ENCODE measurements at places on chromosomes 12 and 14. TPM values are rescaled to one million over a fixed set of nuclear protein-coding genes. Genes with fewer than 3 reads are reported as not detected.

The CNOT2 gene
- 67.2 TPM for total RNA-seq

GRCh38 chr12:45231515-45232145 is 15.7 kb downstream of the ANO6 start:
- peak; percentile 88 for DNase-seq

The CLEC4D gene
- total RNA-seq: not detected

- no peak for DNase-seq
These were observed 1.4 kb downstream of the GUCY2C start for GRCh38 chr12:14694970-14695369.

The NUAK1 gene
- total RNA-seq: 96.1 TPM

DNA sequence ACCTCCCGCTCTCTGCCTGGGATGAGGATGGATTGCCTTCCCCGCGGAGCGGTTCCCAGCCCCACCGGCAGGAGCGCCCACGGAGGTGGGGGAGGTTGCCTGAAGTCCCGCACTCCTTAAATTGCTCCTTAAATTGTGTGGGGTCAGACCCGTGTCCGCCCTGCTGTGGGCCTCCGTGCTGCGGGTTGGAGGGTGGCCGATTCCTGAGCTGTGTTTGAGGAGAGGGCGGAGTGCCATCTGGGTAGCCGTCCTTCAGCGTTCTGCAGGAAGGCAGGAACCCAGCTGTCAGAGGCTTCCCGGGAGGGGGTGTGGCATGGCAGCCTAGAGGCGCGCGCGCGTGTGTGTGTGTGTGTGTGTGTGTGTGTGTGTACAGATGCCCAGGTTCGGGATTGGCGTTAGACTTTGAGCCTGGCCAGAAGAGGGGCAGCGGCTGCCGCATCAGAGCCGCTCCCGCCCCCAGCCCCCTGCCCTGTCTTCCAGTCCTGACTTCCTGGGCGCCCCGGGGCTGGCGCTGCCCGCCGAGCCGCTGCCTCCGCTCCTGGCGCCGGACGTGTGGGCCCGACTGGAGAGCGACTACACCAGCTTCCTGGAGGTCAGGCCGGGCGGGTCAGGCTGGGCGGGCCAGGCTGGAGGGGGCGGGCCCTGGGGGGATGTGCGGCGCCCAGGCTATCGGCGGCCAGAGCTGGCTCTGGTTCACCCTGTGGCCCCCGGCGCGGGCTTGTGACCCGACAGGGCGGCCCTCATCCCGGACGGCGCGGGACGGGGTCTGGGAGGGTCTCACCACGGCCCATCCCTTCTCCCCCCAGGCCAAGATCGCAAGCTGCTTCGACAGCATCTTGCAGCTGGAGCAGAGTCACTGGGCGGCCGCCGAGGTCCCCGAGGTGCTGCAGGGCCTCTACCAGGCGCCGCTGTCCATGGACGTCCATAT is 9.2 kb downstream of the EXOC3L4 start:
- DNase-seq: no peak

DNA sequence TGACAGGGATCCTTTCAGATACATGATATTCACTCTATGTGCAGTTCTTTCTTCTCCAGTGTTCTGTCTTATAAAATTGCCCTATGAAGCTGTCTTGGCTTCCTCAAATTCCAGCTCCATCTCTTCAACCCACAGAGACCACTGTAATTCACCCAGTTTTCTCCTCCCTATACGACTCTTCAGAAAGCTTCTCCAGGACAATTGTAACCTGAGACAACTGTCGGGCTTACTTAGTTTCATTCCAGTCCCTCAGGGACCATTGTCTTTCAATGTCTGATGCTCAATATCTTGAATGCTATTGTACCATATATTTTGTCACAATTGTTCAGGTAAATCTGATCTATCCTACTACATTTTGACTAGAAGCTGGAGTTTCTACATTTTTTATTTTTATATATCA is 345.3 kb downstream of the RPL10L start:
- DNase-seq: no peak

DNA sequence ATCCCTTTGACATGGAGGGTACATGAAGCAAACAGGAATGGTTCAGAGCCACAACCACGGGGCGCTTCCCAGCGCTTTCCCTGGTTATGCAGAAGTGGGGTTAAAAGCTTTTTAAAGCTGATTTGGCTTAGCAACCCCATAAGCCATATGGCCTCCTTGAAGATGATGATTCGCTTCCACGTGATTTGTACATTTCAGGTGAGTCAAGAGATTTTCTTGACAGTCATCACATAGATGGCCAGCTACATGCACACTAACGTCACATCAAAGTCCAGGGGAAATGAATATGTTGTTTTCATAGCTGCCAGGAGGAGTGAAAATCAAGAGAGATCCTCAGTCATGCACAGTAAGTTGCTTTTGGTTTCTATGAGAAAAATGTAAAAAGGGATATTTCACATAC is 309.7 kb downstream of the TMEM132D start:
- peak; percentile 45 for DNase-seq

The TSHR gene
- total RNA-seq: not detected

DNA sequence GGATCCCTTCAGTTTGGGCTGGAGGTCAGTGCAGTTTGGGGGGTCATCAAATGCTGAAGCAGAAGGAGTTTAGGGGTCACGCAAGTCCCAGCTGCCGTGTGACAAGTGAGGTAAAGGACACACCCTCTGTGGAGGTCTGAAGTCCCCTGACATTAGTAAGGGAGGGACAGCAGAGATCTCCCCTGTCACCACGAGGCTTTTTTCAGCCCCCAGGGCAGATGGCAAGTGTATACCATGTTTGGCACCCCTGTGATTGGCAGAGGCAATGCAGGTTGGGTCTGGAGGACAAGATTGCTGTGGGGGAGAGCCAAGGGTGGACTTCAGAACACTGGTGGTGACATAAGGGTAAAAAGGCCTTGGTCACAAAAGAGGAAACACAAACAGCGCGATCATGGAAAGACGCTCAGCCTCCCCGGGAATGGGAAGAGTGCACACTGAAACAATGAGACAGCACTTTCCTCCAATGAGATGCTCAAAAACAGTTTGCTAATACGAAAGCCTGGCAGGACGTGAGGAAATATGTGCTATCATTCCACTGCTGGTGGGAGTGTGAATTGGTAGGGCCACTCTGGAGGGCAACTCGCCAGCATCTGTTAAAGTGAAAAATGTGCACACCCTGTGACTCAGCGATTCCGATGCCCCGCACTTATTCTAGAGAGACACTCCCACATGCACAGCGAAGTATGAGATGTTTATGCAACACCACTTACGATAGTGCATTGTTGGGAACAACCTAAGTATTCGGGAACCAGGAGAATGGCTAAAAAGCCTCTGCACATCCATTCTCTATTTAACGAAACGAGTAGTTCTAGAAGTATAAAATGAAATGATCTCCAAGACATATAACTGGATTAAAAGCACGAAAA is 14.4 kb upstream of the CD27 start:
- DNase-seq: peak; percentile 96

DNA sequence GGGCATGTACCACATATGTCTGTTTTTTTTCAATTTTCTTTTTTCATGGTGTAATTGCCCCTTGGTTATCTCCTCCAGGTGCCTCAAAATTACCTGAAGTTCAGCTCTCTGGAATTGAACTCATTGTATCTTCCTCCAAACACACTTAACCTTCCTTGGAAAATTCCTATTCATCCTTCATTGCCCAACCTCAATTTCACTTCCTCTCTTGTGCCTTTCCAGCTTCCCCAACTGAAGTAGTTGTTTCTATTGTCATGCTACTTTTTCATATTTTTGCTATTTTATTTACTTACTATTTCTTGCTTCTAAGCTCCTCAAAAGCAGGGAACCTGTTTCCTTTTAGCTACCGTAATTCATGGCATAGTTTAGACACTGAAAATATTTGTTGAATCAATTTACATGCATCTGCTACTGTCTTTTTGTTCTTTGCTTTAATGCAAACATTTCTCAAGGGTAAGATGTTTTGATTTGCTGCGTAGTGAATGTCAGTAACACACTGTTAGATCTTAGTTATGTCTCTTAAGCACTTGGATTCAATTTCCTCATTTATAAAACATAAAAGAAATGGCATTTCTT is 37.0 kb upstream of the STXBP6 start:
- DNase-seq: no peak

- no peak for DNase-seq
These were observed 120.7 kb downstream of the SLC25A21 start for GRCh38 chr14:37051680-37052079.

- DNase-seq: no peak
These were observed 65.4 kb downstream of the FZD10 start for GRCh38 chr12:130227641-130228040.

The ZDHHC22 gene
- 0.50 TPM for total RNA-seq

- DNase-seq: no peak
These were observed 98.1 kb downstream of the PTPRR start for GRCh38 chr12:70822412-70822811.

- DNase-seq: no peak
These were observed 10.3 kb upstream of the RIC8B start for GRCh38 chr12:106764220-106764619.

The GPR132 gene
- 2.2 TPM for total RNA-seq

GRCh38 chr14:95515596-95516552 is 576 bp downstream of the SYNE3 start:
- DNase-seq: peak; percentile 27

The KLRC1 gene
- total RNA-seq: not detected

GRCh38 chr12:112527501-112527900 is 108.8 kb downstream of the PTPN11 start:
- no peak for DNase-seq

DNA sequence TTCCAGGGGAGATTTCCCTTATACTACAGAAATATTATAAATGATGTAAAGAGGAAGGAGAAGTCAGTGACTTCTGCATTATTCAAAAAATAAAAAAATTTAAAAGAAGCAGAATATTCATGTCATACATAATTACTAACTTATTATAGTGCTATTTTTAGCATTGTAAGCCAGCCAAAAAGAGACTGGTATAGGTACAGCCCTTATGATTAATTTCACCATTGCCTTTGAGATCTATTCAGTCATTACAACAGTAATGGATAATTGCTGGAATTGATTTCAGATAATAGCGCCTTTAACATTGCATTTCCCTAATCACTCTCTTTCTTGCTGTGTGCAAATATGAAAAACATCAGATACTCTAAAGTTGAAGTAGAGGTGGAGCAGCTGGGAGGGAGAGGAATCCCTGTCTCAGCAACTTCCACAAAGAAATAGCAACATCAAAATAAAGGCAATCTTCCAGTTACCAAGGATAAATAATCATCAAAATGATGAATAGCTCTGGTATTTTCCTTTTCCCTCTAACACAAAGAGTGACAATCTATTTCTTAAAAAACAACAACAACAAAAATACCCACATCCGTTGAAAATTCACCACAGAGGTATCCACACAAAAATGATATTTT is 71.8 kb upstream of the OVCH1 start:
- DNase-seq: no peak

- no peak for DNase-seq
These were observed 82.2 kb downstream of the ADCK1 start for GRCh38 chr14:77882098-77882497.

The LTB4R2 gene
- total RNA-seq: 7.8 TPM

GRCh38 chr12:49618576-49618975 is 4.8 kb upstream of the PRPF40B start:
- DNase-seq: no peak

DNA sequence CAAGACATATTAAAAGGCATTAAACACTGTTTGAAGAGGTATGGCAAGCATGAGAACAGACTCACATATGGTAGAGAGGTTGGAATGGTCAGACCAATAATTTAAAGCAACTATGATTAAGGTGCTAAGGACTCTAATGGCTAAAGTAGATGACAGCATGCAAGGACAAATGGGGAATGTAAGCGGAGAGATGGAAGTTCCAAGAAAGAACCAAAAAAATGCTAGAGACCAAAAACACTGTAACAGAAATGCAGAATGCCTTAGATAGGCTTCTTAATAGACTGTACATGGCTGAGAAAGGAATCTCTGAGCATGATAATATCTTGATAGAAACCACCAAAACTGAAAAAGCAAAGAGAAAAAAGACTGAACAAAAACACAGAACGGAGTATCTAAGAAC is 77.4 kb downstream of the RIN3 start:
- peak; percentile 66 for DNase-seq

GRCh38 chr14:61268812-61269211 is 12.3 kb downstream of the TMEM30B start:
- DNase-seq: no peak

The IFI27L2 gene
- total RNA-seq: 79.9 TPM

DNA sequence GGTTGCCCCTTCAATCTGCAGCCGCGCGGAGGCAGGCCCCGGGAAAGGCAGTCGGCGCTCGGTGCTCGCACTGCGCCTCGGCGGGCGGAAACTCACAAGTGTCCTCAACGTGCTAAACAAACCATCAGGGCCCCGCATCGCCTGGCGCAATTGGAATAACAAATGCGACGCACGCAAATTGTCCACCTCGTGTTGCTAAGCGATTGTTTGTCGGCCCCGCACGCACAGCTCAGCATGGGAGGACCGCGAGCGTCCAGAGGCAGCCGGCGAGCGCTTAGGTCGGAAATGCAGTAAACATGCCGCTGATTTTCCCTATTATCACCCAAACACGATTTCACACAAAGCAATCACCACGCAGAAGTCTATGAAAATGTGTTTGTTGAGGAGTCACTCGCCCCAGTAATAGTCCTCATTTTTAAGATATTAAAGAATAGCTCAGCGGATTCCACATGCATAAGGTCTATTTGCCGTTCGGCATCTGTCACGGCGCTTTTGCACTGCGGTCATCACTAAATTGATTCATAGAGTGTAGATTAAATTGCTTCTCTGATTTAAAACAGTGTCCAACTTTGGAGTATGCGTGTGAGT is 3.2 kb upstream of the GSC start:
- no peak for DNase-seq

The SLCO1A2 gene
- total RNA-seq: 0.05 TPM

GRCh38 chr14:80955416-80955941 is at the start of gene TSHR:
TSHR (plus strand) TSS chr14:80955621; CDS start chr14:80955681, 60 bp downstream.
- no peak for DNase-seq

DNA sequence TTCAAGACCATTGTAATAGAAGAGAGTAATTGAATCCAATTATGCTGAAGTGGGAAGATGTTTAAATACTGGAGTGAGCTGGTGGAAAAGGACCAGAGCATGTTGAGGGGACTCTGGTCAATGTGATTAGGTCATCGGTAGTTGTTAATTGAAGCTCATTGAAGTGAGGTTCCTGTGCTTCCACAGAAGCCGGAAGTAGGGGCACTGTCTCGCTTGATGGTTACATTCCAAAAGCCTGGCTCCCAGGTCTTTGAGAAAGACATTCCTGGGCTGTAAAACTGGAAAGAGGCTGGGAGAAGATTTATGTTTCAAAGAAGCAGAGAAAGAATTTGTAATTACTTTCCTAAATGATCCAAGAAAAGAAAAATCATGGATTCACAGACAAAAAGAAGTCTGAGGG is 12.3 kb upstream of the CLECL1 start:
- DNase-seq: no peak

DNA sequence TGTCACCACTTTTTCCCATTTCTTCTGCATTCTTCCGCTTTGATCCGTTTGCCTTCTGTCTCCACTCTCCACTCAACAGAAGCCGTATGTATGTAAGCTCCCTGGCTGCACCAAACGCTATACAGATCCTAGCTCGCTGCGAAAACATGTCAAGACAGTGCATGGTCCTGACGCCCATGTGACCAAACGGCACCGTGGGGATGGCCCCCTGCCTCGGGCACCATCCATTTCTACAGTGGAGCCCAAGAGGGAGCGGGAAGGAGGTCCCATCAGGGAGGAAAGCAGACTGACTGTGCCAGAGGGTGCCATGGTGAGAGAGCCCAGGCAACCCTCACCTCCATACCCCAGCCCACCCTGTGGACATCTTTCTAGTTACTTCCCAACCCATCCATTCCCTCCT is 8.3 kb downstream of the GLI1 start:
- no peak for DNase-seq

GRCh38 chr14:104708606-104709268 is 15.3 kb upstream of the ADSS1 start:
- DNase-seq: no peak

GRCh38 chr12:125387206-125387605 is 322.0 kb downstream of the AACS start:
- DNase-seq: no peak

- DNase-seq: no peak
These were observed 121.2 kb upstream of the PTPRB start for GRCh38 chr12:70758494-70758845.
